ENCODE measurements at places on chromosomes 3 and 15.

- no peak for DNase-seq
Observed at GRCh38 chr3:112776000-112776399, 70.7 kb downstream of the CD200R1L start.

- no peak for DNase-seq
Observed at GRCh38 chr3:146972726-146973125, 367.6 kb upstream of the PLSCR5 start.

DNA sequence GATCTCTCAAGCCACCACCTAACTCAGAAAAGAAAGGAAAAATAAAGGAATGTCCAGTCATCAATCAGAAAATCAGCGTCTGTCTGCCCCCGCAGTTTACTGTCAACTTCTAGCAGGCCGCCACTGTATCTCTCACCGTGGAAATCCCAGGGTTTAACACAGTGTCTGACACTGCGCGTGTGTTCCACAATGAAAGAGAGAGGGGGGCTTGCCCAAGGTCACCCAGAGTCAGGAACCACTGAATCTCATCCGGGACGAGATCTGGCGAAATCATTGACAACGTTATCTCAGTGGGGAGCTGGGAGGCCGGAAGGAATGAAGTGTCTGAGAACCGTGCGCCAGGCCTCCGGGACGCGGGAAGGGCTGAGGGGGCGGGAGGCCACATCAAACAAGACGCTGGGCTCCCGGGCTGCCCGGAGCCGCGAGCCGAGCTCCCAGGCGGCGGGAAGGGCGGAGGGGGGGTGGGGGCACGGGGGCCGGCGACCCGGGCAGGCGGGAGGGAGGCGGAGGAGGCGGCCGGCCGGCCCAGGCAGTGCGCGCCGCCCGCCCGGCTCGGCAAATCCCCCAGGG, 2.2 kb upstream of the HES1 start:
- DNase-seq = peak; percentile 56

DNA sequence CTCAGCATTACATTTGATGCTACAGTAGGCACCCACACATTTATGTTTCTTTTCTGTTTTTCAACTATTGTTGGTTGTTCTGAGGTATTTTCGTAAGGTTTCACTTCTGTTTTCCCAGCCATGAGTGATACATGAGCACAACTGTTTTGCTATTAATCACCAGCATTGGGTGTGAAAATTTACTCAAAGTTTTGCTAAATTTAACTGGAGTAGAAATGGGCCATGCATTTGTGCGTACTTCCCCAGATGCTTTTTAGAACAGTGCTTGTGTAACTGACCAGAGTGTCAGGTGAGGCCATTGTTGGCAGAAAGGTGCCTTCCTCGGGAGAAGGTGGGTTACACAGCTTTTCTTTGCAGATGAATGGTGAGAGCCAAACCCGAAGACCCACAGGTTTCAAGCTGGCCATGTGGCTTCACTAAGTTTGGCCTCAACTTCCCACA, 70.4 kb downstream of the ST6GAL1 start:
- no peak for DNase-seq

- DNase-seq = no peak
Observed at GRCh38 chr3:38542401-38543298, 46.5 kb downstream of the EXOG start.

Data from hematopoietic multipotent progenitor cell treated with erythropoietin and hydrocortisone succinate and interleukin-3 and kit ligand, for 4 days (in vitro differentiated cells).